ENCODE measurements at places on chromosomes 2 and 18. TPM values are rescaled to one million over a fixed set of nuclear protein-coding genes. Genes with fewer than 3 reads are reported as not detected.

Gene TMEM37
- total RNA-seq, result 3.1 TPM

Gene SERPINB7
- 0.72 TPM for total RNA-seq

Gene FBXO36
- 3.1 TPM for total RNA-seq

Gene TCF23
- not detected for total RNA-seq

Gene DOCK10
- 13.8 TPM for total RNA-seq

Gene UGT1A10
- total RNA-seq, result not detected

Gene FAM124B
- total RNA-seq, result 11.8 TPM

Gene RAD51AP2
- 0.10 TPM for total RNA-seq
